ENCODE measurements at places on chromosomes 7 and 10.

- no peak for DNase-seq
Measured at GRCh38 chr10:8438603-8439002, 384.1 kb downstream of the GATA3 start.

DNA sequence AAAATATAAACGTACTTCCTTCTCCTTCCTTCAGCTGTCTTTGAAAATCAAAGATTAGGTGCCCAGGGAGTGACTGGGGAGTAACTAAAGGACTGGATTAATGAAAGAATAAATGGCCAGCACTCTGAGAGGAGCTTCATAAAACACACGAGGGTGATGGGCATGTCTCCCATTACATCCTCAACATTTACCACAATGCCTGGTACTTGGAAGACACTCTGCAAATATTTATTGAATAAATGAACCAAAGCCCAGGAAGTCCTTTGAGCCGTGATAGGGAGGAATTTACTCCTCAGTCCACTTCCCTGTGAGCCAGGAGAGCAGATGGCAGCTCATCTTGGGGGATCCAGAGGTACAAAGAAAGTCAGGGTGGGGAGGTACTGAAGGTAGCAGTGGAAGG is 96.3 kb downstream of the RAB11FIP2 start:
- no peak for DNase-seq

- DNase-seq: no peak
Measured at GRCh38 chr7:150479023-150479716, 28.7 kb downstream of the GIMAP8 start.

- no peak for DNase-seq
Measured at GRCh38 chr10:92506336-92506735, 67.6 kb downstream of the IDE start.

DNA sequence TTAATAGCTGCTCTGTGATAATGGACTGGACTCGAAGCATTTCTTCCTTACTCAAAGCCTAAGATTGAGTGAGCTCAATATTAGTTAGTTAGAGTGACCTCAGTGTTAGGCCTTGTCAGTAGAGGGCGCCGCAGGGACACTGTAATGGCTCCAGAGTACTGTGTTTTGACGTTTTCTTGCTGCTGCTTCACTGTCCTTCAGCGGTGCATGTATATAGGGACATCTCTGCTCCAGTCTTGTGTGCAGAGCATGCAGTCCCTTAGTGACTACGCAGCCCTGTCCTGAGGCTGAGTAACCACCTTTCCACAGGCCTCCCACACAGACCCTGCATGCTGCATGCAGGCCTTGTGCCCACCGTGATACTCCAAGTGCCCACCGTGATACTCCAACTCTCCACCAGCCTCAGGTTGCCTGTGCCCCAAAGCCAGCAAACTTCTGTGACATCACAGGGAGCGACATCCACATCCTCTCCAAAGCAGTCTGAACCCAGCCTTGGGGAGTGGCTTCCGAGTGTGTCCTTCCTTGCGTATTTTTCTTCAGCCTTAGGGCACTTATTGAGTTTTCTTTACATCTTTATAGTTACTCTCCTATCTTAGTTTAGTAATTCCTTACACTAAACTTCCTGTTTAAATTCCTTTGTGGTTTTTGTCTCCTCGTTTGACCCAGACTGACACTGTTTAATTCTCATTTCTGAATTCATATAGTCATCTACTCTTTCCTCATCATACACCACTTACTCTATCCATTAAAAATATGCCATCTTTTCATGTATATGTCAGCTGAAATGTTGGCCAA is 118.2 kb downstream of the JAZF1 start:
- DNase-seq: peak; percentile 68

DNA sequence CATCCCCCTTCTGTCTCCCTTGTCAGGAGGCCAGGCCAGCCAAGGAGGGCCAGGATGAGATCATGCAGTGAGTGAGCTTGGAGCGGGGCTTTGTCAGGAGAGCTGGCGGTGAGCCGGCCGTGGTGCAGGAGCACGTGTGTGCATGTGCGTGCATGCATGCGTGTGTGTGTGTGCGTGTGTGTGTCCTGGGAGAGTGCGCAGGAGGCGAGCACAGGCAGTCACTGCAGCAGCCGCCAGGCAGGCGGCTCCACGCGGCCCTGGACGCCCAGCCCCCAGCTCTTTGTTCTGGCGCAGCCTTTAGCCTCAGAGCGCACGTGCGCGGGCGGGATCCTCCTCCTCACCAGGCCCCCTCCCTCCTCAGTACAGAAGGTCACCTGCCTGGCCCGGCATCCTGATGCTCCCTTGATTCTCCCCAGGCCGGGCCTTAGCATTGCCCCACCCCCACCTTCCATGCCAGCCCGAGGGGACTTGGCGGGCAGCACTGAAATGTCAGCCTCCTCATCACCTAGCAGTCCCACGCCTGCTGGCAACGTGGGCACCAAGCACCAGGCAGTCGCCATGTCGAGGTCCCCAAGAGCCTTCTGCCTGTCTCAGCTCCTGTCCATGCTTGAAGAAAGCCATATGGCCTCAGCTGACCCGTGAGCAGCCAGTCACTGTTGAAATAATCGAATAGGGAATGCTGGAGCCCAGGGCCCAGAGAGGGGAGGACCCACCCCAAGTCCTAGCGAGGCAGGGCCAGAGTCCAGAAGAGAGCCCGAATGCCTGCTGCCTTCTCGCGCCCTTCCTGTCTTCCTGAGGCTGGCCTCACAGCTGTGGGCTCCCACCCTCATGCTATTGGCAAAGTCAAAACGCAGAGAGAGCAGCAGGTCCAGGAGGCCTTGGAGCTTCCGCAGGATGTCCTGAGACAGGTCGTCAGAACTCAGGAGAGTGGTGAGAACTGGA is 125.9 kb upstream of the PPIF start:
- peak; percentile 78 for DNase-seq

DNA sequence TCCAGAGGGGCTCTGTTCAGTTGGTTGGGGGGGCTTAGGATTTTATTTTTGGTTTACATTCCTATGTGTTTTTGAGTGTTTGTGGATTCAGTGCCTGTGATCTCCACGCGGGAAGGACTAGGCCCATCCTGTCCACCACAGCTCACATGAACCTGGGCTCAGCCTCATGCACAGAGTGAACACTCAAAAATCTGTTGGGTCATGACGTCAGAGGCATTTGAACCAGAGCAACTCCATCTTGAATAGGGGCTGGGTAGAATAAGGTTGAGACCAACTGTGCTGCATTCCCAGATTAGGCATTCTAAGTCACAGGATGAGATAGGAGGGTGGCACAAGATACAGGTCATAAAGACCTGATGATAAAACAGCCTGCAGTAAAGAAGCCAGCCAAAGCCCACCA is 133.3 kb downstream of the RAMP3 start:
- DNase-seq: no peak

GRCh38 chr7:32400676-32401075 is 89.5 kb downstream of the LSM5 start:
- DNase-seq: no peak

DNA sequence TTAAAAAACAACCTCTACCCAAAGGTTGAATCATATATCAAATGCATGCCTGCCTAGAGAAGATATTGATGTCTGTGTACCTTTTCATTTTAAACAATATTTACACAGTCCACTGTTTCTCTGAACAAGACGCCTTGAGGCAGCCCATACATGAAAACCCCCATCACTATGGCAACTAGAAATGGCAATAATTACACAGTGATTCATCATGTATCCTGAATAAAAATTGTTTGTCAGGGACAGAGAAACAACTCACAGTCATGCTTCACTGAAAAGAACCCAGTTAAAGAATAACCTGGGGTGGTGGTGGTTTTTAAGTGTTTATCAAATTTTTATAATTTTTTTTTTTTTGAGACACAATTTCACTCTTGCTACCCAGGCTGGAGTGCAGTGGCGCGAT is 19.7 kb downstream of the DNAJC12 start:
- no peak for DNase-seq

- no peak for DNase-seq
Measured at GRCh38 chr10:63421591-63421990, 44.2 kb downstream of the JMJD1C start.

DNA sequence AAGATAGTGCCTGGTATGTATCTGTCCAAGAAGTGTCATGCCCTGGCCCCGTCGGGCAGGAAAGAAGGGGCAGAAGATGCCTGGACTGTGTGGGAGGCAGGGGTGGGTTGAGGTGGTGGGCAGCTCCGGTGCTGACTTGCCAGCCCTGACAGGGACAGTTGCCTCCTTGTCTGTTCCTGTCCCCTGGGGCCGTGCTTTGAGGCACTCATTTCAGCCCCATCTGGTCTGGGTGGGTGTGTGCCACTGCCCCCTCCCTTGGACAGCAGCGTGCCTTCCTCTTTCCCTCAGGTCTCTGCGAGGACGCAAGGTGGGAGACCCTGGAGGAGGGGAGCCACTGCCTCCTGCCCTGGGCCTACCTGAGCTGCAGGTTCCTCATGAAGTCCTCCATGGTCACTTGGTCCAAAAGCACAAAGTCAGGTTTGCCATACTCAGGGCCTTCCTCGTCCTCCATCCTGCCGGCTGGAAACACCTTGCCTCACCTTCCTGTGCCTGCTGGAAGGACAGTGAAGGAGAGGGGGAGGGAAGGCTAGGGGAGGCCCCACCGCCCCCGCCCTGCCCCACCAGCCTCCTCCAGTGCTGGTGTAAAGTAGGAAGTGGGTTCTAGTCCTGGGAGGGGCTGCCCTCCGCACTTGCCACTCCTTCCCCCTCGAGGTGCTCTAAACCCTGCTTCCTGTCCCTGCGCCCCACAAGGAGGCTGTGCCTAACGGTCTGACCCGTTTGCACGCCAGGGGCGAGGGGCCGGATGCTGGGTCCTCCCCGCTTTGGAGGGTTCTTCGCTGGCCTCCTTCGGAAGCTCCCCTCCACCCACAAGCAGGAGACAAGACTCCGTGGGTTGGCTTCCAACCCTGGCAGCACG is at the start of gene MYO1G:
MYO1G (minus strand) TSS at position 505 of the 856 bp plus-strand sequence; CDS start at position 451, 54 bp downstream.
- no peak for DNase-seq

DNA sequence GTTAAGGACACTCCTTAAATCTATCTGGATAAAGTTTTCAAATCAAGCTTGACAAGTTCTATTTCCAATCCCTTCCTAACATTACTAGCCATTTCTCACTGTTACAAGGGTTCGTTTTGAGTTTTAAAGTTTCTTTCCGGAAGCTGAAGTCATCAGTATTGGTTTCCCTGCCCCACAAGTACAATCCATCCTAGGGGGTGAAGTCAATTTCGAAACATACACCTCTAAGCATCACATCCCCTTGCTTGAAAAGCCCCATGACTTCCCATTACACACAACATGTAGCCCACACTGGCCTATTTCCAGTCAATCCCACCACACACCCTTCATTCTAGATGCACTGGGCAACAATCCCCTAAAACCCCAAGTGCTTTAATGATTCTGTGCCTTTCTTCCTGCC is 13.0 kb downstream of the DPY19L1 start:
- no peak for DNase-seq

GRCh38 chr10:130254662-130255061 is 118.5 kb downstream of the GLRX3 start:
- no peak for DNase-seq

DNA sequence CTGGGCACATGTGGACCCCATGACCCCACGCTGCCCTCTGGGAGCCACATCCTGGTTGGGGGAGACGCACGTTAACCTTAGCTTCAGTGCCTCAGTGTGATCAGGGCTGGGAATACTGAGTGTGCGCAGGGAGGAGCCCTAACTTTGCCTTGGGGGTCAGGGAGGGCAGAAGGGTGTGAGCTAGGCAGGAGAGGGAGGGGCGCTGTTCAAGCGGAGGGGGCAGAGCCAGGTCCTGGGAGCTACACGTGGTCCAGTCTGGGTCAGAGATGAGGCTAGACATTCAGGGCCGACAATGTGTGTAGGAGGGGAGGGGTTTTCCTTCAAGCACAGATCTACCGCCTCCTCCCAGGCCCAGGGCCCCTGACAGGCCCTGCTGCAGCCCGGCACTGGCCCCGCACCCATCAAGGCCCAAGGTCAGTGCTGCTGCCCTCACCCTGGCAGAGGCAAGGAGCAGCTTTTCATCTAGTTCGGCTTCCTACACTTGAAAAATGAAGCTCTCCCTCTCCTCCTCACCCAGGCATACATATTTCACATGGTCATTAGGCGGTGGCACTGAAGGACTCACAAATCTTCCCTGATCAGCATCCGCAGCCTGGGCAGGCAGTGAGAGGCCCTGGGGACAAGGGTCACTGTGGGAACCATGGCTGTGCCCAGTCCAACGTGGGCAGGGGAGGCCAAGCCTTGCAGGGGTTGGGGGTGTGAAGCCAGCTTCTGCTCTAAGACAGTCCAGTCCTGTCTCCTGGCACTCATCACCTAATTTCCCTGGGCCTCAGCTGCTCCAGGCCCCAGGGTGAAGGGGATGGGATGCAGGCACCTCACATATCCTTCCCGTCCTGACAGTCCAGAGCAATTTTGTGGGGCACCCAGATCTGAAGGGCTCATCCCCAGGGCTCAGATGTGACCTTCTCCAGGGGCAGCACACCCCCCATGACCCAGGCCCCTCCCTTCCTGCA is 47.3 kb downstream of the C10orf105 start:
- DNase-seq: no peak

- DNase-seq: peak; percentile 34
Measured at GRCh38 chr7:47914717-47915615, 33.3 kb downstream of the PKD1L1 start.

DNA sequence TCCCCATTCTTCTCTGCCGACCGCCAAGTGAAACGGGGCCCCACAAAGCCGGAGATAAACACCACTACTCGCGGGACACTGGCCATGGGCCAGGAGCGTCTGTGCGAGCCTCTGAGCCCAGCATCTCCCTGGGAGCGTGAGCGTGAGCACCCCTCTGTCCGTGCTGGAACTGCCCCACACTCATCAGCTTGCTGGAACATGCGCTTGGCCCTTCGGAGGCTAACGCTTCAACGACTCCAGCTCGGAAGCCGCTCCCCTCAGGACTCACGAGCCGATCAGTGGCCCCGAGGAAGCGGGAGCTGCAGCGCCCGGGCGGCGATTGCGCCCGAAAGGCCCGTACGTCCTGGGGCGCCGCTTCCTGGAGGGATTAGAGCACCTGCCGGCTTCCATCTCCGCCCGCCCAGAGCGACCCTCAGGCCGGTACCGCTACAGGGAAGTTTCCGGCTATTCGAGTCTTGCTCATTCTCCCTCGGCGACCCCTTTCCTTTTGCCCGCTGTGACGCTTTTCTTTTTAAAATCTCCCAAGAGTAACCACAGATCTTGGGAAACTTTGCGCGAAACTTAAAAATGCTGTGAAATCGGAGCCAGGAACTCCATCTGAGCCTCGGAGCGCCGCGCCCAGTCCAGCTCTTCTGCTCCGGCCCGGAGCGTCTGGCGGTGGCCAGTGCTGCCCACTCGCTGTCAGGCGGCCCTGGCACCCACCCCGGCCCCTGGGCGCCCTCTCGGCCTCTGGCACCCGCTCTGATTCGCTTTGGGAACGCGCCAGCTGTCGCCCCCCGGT is 1.0 kb downstream of the TLL2 start:
- peak; percentile 29 for DNase-seq
